Activated CD8-positive, alpha-beta memory T cell treated with anti-CD3 and anti-CD28 coated beads, Interleukin-2, amount 50 U/mL, for 4 hours (primary cell): ENCODE measurements at places on chromosomes 11 and 22.
A peak's percentile ranks its signal among the peaks of the same experiment; 100 is the strongest.

DNA sequence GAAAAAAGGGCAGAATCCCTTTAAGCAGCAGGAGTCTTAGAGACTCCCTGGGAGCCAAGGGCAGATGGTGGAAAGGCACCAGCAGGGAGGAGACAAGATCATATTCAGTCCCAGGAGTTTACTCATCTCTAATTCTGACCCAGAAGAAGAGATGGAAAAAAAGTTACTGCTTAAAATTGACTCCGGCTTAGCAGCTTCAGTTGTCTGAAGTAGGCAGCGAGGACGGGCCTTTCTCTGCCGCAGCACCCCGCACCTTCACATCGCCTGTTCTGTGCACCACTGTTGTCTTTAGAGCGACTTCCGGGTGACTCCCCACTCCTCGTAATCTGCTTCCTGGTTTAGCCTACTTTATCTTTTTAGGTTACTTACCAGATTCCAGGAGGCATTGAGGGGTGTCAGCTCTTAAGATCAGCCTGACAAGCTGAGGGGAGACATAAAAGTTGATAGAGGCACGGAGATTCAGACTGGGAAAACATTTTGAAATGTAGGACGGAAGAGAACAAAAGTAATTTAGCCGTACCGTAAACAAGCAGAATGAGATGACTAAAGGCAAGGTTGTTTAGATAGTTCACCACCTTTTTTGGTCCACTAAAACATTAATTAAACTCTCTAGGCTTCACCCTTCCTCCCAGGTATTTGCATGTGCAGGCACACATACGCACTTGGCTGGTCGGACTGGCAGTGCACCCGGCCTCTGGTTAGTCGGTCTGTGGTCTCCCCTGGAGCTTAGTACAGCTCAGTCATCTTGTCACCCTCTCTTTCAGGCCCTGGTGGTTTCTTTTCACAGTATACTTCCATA lies 74.3 kb downstream of the CECR2 start:
- DNase-seq: no peak

GRCh38 chr11:78829146-78829545 lies 254.5 kb upstream of the NARS2 start:
- no peak for DNase-seq

GRCh38 chr11:17211286-17211685 lies 3.5 kb upstream of the PIK3C2A start:
- DNase-seq: no peak

DNA sequence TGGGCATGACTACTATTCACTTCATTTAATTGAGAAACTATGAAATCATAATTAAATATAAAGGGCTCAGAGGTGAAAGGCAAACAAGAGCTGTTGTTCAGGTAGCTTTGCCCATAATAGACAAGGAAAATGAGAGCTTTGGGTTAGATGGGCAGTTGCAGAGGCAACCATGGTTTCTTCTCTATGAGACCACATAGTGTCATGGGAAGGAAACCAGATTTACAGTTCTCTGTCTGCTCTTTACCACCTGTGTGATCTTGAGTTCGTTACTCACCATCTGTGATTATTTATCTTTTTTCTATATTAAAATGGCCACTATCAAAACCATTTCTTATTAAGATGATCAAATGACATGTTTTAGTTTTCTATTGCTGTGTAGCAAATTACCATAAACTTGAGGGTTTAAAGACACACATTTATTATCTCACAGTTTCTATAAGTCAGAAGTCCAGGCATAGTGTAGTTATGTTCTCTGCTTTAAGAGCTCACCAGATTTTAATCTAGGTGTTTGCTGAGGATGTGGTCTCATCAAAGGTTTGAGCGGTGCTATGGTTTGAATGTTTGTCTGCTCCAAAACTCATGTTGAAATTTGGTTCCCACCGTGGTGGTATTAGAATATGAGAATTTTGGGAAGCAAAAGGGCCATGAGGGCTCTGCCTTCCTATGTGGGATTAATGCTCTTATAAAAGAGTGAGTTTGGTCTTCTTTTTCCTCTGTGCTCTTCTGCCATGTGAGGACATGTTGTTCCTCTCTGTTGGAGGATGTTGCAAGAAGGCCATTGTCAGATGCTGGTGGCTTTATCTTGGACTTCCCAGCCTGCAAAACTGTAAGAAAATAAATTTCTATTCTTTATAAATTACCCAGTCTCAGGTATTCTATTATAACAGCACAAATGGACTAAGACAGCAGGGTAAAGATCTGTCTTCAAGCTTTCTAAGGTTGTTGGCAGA lies 38.2 kb downstream of the OR2AG2 start:
- no peak for DNase-seq

DNA sequence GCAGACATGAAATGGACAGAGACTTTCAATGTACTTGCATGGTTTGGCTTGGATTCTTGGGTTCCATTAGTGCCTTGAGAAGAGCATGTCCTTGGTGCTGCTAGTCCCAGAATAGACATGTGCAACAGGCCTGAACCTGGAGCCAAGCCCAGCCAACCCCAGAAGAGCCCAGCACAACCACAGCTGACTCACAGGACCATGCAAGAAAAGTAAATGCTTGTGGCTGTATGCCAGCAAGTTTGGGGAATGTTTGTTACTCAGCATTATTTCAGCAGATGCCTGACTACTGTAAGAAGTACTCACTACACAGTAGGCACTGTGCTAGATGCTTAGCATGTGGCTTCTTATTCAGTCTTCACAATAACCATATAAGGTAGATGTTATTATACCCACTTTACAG lies 39.2 kb upstream of the HMGXB4 start:
- no peak for DNase-seq

GRCh38 chr22:45306139-45306538 lies 3.6 kb upstream of the FAM118A start:
- DNase-seq: no peak

DNA sequence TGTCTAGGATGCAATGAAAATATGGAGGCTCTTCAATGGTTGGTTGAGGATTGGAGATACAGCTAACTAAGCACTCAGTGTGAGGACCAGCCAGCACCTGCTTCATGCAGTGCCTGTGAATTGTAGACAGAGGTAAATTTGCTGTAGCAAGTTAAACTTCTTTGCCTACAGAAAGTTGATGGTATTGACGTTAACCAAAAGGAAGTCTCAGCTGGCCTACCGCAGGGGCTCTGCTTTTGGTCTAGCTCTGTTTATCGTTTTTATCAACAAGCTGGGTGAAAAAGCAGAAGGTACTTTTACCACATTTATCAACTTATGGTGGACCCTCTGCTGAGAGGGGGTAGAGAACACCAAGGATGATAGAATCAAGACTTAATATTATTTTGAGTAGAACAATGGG lies 51.6 kb downstream of the GRAMD1B start:
- DNase-seq: no peak

GRCh38 chr11:26572770-26573402 lies 823 bp upstream of the MUC15 start:
- DNase-seq: no peak

- no peak for DNase-seq
These were observed 94.3 kb downstream of the SLC17A6 start for GRCh38 chr11:22432291-22433093.

GRCh38 chr11:129950101-129951091 lies 52.2 kb downstream of the PRDM10 start:
- no peak for DNase-seq

DNA sequence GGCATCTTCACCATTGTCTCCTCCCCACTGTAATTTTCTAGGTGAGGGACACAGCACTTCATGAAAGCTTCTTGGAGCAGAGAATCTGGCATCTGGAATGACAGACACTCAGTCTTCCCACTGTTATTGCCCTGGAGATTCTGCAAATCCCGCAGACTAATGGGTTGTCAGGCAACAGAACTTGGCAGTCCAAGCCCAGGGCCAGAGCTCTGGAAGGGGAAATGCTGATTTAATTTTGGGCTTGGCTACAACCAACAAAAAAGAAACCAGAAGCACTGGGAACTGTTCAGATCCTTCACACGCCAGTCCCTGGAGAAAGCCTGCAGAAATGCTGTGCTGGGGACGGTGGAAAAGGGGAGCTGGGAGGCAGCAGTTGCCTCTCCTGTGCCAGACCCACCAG lies 71.5 kb upstream of the BID start:
- no peak for DNase-seq

DNA sequence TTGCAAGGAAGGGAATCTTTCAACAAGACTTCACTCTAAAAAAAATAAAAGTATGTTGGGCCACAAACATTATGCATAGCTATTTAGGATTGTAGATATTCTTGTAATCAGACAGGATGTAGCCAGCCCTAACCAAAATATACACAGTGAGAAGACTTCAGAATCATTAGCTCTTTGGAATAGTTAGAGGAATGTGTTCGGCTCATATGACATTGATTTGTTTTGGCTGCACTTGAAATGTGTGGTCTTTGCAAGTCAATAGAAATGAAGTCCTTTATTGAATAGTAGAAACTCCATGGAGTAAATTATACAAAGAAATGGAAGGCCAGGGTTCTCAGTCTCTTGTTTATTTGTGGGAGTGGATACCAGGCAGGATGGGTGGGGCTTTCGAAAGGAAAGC lies 692.1 kb downstream of the NTM start:
- DNase-seq: no peak

- no peak for DNase-seq
These were observed 9.1 kb downstream of the DCHS1 start for GRCh38 chr11:6646576-6646917.

DNA sequence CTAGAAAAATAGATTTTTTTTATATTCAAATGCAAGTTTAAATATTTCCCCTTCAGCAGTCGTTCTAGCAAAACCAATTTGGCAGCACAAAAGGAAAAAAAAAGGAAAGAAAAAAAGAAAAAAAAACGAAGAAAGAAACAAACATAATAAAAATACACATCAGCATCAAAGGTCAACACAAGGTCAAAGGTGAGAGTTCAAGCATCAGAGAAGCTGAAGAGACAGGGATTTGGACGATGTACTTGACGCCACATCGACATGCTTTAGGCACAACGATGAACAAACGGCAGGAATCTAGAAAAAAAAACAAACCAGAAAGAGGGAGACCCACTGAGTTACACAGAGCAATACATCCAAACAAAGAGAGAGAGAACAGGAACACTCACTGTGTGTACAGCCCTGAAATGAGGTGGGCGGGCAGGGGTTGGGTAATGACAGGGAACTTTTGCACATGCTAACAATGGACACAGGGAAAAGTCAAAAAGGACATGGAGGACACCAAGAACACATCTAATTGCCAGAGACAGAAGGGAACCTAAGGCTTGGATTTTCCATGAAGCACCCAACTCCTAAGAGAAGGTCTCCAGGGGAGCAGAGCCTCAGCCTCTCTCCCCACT lies 19.8 kb upstream of the RAPSN start:
- DNase-seq: no peak

- DNase-seq: no peak
These were observed 622.5 kb downstream of the TBC1D22A start for GRCh38 chr22:47384977-47385376.

DNA sequence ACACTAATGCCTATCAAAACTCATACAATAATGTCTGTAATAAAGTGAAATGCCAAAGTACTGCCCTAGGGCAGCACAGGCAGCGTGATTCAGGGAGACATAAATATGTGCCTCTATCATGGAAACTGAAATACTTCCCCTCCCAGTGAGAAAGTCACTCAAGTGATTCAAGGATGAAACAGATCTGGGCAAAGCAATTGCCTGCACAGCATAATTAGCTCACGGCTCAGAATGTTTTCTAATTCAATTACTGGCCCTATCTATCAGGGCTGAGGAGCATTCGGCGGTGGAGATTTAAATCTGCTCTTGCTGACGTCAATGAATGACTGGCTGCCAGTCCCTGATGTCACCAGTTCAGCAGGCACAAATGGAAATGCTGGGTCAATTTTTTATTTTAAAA lies 27.7 kb upstream of the PPP2R1B start:
- no peak for DNase-seq

DNA sequence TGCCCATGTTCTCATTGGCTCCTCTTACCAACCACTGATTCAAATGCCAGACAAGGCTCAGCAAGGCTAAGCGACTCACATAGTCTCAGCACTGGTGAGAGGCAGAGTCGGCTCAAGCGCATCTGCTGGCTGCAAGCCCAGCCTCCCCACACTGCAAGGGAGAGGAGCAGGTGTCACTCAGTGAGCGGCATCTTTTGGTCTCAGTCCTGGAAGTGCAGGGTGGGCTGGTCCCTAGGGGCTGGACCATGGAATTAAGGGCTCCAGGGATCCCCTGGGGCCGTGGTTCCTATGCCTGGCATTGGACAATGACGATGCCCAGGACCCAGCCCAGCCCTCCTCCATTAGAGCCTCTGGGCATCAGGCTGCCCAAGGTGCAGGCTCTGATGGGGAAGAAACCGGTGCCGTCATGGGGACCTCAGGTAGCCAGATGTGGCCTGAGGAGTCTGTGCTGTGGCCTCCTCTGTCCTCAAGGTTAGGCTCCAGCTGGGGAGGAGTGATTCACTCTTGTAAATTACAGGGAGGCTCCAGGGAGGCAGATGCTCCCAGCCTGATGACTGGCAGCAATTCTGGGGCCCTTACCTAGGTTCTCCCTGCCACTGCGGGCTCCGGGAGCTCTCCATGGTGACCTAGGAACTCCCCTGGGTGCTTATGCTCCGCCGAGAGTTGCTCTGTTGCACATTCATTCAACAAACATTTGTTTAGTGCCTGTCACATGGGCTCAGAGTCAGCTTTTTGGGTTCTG lies 28.0 kb downstream of the FADS2 start:
- no peak for DNase-seq

GRCh38 chr11:45097721-45098493 lies 48.5 kb upstream of the PRDM11 start:
- DNase-seq: no peak

GRCh38 chr11:117796872-117797529 lies at the start of gene DSCAML1:
Gene DSCAML1 (minus strand): TSS chr11:117797216. CDS start chr11:117797079, 137 bp downstream.
- peak; percentile 49 for DNase-seq

- DNase-seq: no peak
These were observed 6.7 kb downstream of the ZC3H7B start for GRCh38 chr22:41308054-41308453.

GRCh38 chr22:38205261-38206128 lies 3.7 kb downstream of the MAFF start:
- DNase-seq: no peak

DNA sequence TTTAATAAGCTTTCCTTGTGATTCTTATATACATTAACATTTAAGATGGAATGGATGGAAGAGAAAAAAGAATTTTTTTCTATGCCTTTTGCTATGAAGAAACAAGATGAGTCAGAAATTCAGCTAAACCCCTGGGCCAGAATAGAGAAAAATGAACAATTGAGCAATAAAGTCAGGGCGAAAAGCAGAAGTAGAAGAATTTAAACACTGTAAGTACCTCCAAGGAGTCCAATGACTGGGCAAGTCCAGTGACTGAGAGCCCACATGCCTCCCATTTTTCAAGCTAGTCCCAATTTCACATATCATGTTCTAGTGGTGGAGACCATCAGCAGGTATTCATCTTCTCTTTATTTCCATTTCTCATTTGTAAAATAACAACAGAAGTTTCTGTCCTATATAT lies 18.6 kb upstream of the APLP2 start:
- DNase-seq: no peak

DNA sequence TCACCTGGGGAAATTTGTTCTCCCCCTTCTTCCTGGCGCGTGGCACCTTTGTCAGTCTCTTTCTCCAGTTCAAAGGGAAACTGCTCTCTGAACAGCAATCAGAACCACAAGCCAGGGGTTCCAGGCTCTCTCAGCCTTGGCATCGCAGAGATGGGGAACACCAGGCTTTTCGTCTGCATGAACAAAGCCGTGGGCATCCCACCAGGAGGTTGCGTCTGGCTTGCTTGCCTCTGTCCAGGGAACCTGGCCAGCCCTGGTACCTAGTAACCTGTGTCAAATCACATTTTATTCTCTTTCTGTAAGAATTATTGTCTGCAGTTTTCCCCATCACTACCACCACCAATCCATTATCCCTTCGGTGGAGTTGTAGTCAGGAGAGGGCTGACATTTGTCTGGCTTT lies 107.0 kb downstream of the WNT7B start:
- no peak for DNase-seq
